NCI-H1105 treated with DMSO at 0.1 percent for 48 hours (cell line): ENCODE measurements at places on chromosomes 6 and 20.

- no peak for DNase-seq
These were observed 27.3 kb downstream of the SNX5 start for GRCh38 chr20:17941087-17941825.

DNA sequence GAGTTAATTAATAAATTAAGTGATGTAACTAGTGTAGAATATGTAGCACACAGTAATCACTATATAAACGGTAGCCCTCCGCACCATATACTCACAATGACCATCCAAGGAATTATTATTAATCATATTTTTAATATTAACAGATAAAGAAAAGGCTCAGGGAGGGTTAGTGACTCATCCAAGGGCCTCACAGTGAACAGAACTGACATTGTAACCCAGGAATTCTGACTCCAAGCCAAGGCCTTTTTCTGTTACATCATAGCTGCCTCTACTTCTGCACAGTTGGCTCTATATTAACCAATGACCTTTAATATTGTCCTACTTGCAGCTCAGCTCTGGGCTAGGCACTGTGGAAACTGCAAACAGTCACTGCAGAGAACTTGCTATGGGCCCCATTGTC, 117.5 kb upstream of the SIRPG start:
- no peak for DNase-seq

DNA sequence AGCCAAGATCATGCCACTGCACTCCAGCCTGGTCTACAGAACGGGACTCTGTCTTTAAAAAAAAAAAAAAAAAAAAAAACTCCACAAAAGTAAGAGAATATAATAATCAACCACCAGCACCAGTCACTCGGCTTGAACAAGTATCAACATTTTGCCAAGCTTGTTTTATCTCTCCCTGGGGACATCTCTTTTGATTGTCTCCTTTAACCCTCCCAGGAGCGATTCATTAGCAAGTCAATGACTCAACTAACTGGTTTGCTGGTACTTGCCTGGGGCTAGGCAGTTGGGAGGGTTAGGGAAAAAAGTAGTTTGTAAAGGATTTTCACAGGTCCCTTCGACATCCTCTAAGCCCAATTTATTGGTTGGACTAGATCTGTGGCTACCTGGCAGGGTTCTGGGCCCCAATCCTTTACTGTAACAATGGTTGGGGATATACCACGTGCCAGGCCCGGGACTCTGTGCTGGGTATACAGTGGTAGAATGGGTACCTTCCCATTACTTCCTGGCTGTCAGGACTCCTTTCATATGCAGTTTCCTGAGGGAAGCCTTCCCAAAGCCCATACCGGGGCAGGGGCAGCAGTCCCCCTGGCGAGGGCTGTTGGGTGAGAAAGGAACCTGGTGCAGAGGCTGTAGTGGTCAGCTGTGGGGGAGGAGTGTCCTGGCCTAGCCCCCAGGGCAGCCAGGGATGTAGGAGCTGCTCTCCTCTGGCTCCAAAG, 12.2 kb downstream of the TGIF2 start:
- peak; percentile 14 for DNase-seq

DNA sequence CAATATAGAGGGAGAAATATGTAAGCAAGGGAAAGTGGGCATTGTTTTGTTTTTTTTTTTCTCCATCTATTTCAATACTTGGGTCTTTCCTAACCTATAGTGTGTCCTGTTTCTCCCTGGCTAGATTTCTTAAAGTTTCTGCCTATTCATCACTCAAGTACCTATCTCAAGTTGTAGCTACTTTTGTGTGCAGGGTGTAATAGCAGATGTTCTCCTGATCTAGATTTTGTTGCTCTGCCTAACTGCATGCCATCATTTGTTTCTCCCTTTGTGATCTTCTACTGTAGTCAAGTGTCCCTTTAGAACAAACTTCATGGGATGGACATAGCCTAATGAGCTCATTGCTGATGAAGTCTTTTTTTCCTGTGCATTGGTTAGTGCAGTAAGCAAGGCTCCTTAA, 45.8 kb downstream of the TOP1 start:
- no peak for DNase-seq
